CD8-positive, alpha-beta memory T cell (primary cell): ENCODE measurements at places on chromosomes 5 and 9.
A peak's percentile ranks its signal among the peaks of the same experiment; 100 is the strongest.

DNA sequence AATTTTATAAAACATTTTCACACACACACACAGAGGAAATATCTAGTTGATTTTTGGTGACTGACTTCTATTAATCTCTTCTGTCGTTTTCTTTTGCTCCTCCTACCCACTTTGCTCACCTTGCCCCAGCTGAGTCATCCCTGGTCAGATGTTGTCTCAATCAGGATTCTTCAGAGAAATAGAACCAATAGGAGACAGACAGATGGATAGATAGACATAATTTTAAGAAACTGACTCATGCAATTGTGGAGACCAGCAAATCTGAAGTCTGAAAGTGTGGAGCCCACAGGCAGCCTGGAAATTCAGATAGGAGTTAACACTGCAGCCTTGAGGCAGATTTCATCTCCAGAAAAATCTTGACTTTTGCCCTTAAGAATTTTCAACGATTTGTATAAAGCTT is 37.0 kb upstream of the PIK3R1 start:
- no peak overlapping the region for H3K4me3 ChIP-seq
- H3K4me1 ChIP-seq, result no peaks in the 10 kb centered on the region
- no peaks in the 10 kb centered on the region for H3K27me3 ChIP-seq
- H3K27ac ChIP-seq, result no peak overlapping the region
- no peaks in the 10 kb centered on the region for H3K36me3 ChIP-seq

- H3K27me3 ChIP-seq, result no peaks in the 10 kb centered on the region
- DNase-seq, result no peak
- no peaks in the 10 kb centered on the region for H3K4me1 ChIP-seq
- no peak overlapping the region for H3K27ac ChIP-seq
- no peak overlapping the region for H3K4me3 ChIP-seq
Measured at GRCh38 chr5:122435234-122435633, 123.2 kb downstream of the SNCAIP start.

GRCh38 chr5:72596956-72597355 is 89.7 kb upstream of the ZNF366 start:
- H3K4me1 ChIP-seq, result no peaks in the 10 kb centered on the region
- no peak overlapping the region for H3K4me3 ChIP-seq
- H3K36me3 ChIP-seq, result no peaks in the 10 kb centered on the region
- no peaks in the 10 kb centered on the region for H3K27me3 ChIP-seq
- peak overlapping the region; percentile 17 for H3K27ac ChIP-seq
- DNase-seq, result no peak

DNA sequence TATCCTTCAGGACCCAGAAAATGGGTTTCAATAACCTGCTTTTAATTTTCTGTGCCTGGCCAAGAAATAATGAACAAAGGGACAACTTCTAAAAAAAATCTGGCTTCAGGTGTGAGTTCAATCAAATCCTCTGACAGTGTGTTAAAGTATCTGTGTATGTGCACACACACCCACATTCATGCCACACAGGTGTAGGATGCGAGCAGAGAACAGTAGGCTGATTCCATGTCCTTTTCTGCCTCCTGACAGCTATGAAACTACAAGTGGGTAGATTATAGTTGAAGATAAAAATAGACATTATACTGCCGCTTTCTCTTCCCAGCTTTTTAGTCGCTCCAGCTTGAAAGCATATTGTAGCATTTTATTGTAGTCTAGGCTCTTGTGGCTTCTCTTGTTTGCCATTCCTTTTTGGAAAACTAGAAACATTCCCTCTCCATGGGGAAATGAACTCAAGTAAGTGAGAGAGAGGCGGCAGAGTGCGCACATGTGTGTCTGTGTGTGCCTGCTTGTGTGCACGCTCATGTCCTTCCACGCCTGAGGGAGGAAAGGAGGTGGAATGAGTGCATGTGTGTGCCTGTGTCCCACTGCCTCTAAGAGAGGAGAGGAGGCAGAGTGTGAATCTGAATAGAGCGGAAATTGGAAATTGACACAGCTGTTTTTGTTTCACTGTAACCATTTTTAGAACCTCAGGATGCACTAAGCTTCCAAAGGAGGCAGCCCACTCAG is 273.0 kb downstream of the ELAVL2 start:
- no peak for DNase-seq
- no peak overlapping the region for H3K27ac ChIP-seq

GRCh38 chr9:4080921-4081895 is 218.7 kb downstream of the GLIS3 start:
- DNase-seq, result no peak
- no peak overlapping the region for H3K4me3 ChIP-seq
- H3K4me1 ChIP-seq, result no peaks in the 10 kb centered on the region
- H3K27ac ChIP-seq, result no peak overlapping the region

GRCh38 chr9:445033-445432 is 230.4 kb downstream of the DOCK8 start:
- no peaks in the 10 kb centered on the region for H3K27me3 ChIP-seq
- DNase-seq, result no peak
- H3K4me1 ChIP-seq, result peaks cover 8% of the 10 kb centered on the region

- DNase-seq, result no peak
- no peak overlapping the region for H3K4me3 ChIP-seq
- no peaks in the 10 kb centered on the region for H3K4me1 ChIP-seq
- no peaks in the 10 kb centered on the region for H3K27me3 ChIP-seq
- H3K36me3 ChIP-seq, result no peaks in the 10 kb centered on the region
- no peak overlapping the region for H3K27ac ChIP-seq
Measured at GRCh38 chr5:161544350-161544765, 2.2 kb downstream of the GABRB2 start.

DNA sequence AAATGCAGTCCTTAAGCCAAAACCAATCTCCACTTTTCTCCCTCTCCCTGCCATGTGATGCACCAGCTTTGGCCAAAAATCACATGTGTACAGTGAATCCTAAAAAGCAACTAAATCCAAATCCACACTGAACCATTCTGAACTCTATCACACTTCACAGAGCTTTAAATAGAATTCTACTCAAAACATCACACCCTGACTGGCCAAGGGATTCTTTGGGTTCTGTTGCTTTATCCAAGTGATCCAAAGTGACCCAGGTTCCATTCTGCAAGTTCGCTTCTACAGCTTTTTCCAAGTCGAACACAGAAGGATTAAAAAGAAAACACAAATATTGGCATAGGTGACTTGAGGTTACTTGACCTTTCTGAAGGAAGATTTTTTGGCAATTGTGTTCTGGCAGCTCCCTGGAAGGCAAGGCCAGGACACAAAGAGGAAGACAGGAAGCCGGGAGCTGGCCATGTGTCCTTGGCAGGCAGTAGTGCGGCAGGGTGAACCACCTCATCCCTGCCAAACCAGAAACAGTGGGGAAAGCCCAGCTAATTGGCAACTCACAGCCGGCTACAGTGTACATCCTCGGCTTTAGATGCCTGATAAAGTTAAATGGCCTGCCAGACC is 115.0 kb downstream of the NFIB start:
- no peaks in the 10 kb centered on the region for H3K4me1 ChIP-seq
- H3K36me3 ChIP-seq, result no peaks in the 10 kb centered on the region
- no peak overlapping the region for H3K4me3 ChIP-seq
- H3K27me3 ChIP-seq, result no peaks in the 10 kb centered on the region
- DNase-seq, result no peak

GRCh38 chr5:111072949-111073682 is 1.6 kb downstream of the TSLP start:
- peak; percentile 24 for DNase-seq
- H3K4me3 ChIP-seq, result peak overlapping the region; percentile 51
- peaks cover 18% of the 10 kb centered on the region for H3K4me1 ChIP-seq
- H3K36me3 ChIP-seq, result no peaks in the 10 kb centered on the region
- H3K27ac ChIP-seq, result no peak overlapping the region
- H3K27me3 ChIP-seq, result peaks cover 49% of the 10 kb centered on the region
